Forelimb muscle (tissue), 1 donor: ENCODE measurements at places on chromosomes 4 and X. TPM values are rescaled to one million over a fixed set of nuclear protein-coding genes. Genes with fewer than 3 reads are reported as not detected.

DNA sequence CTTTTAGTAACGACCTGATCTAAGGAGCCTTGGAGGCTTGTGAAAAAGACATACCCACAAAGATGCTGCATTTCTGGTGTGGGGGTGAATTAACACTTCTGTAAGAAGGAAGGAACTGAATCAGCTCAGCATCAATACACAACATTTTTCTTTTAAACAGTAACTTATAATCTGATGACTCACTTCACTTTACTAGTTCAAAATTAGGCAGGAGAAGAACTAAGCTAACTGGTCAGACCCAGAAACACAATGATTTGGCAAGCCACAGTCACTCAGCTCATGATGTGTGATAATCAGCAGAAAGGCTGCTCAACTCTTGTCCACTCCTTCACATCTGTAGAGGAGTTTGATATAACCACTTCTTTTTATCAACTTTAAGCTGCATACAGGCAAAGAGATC is 4.6 kb downstream of the MMAA start:
- no peak for DNase-seq

DNA sequence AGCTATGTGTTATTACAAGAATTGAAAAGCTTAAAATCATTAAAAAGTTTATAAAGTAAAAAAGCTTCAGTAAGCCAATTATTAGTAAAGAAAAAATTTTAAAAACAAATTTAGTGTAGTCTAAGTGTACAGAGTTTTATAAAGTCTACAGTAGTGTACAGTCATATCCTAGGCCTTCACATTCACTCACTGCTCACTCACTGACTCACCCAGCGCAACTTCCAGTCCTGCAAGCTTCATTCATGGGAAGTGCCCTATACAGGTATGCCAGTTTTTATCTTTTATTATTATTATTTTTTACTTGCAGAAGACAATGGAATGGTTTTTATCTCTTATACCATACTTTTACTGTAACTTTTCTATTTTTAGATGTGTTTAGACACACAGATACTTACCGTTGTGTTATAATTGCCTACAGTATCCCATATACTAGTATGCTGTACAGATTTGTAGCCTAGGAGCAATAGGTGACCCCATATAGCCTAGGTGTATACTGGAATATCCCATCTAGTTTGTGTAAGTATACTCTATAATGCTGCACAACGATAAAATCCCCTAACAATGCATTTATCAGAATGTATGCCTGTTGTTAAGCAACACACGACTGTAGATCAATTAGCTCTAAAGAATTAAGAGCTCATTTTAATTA is 230.7 kb downstream of the DCLK2 start:
- DNase-seq, result no peak

GRCh38 chr4:169340834-169341233 is 70.1 kb upstream of the SH3RF1 start:
- no peak for DNase-seq

Gene CSAG3
- polyA plus RNA-seq, result not detected

Gene ADH7
- not detected for polyA plus RNA-seq

- DNase-seq, result no peak
Observed at GRCh38 chrX:119288890-119289393, 52.9 kb downstream of the PGRMC1 start.

Gene KLB
- 0.09 TPM for polyA plus RNA-seq

Gene CCNB3
- 2.3 TPM for polyA plus RNA-seq

GRCh38 chr4:65550500-65550899 is 119.8 kb downstream of the EPHA5 start:
- no peak for DNase-seq

- no peak for DNase-seq
Observed at GRCh38 chr4:167031534-167032156, 202.6 kb downstream of the SPOCK3 start.

DNA sequence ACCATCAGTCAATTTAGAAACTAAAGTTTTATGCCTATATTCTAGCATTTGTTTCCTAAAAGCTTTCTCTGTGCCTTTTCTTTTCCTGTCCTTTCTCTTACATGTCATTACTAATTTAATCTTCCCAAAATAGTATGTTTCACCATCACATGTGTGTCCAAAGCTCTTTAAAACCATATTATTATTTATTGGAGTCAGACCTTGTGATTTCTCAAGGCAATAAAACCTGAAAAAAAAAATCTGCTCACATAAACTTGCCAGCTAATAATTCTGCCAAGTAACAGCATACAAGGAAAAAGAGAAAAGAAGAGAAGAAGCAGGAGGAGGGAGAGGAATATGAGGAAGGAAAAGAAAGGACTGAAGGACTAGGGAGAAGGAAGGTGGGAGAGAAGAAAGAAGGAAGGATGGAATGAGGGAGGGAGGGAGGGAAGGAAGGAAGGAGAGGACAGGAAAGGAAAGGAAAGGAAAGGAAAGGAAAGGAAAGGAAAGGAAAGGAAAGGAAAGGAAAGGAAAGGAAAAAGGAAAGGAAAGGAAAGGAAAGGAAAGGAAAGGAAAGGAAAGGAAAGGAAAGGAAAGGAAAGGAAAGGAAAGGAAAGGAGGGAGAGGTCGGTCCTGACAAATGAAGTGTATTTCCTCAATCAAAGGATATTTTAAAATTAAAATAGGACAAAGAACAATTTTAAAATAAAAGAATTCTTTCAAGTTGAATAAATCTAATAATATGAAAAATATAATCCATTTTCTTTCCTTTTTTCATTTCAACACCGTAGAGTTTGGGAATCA is 57.4 kb downstream of the ANTXR2 start:
- DNase-seq, result no peak

- DNase-seq, result no peak
Observed at GRCh38 chrX:71998836-71999509, 88.3 kb downstream of the NHSL2 start.

DNA sequence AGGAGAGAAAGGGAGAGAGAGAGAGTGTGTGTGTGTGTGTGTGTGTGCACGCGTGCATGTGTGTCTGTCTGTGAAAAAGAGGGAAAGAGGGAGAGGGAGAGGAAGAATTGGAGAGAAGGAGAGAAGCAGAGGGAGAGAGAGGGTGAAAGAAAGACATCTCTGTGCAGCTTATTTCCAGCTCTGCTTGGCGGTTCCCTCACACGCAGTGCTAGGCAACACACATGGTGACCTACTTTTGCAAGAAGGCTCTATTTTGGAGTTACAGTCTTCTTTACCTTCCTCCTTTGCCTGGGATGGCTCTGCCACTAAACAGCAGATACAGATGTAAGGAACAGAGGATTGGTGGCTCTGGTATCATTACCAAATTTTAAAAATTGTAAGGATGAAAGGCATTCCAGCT is 40.1 kb downstream of the SLC16A2 start:
- DNase-seq, result no peak

- no peak for DNase-seq
Observed at GRCh38 chr4:5926598-5926997, 33.7 kb upstream of the CRMP1 start.

GRCh38 chr4:5277079-5277478 is 225.8 kb downstream of the STK32B start:
- DNase-seq, result no peak

DNA sequence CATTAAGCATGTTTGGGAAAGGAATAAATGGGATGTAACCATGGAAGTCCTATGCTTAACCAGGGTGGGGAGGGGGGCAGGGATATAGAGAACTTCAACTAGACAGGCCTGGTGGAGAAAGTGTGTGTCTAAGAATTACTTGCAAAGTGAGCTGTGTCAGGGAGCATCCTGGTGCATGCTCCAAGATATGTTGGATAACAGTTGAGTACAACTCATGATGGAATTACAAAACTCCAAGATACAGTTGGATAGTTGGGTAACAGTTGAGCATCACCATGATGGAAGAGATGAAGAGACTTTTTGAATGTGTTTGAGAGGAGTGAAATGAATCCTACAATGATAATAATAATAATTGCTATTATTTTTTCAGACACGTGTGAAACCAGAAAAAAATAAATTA is 26.1 kb upstream of the ACSL1 start:
- DNase-seq, result no peak

Gene ACE2
- polyA plus RNA-seq, result not detected

Gene RASSF6
- not detected for polyA plus RNA-seq

DNA sequence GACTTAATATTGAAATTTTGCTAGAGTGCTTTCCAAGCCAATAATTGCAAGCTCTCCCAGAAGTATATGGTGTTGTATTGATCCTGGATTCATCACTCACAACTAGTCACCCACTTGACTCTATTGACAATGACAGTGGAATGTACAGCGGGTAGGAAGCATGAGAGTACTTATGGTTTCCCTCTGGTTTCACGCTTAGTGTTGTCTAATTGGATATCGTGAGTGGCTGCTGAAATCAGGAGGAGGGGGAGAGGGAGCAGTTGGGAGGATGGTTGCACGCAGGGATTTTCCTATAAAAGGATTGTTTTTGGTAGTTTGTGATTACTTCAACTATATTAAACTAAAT is 1819.5 kb upstream of the TENM3 start:
- no peak for DNase-seq

- DNase-seq, result no peak
Observed at GRCh38 chr4:150209140-150209829, 131.0 kb downstream of the DCLK2 start.

Gene MFAP3L
- polyA plus RNA-seq, result 1.4 TPM

DNA sequence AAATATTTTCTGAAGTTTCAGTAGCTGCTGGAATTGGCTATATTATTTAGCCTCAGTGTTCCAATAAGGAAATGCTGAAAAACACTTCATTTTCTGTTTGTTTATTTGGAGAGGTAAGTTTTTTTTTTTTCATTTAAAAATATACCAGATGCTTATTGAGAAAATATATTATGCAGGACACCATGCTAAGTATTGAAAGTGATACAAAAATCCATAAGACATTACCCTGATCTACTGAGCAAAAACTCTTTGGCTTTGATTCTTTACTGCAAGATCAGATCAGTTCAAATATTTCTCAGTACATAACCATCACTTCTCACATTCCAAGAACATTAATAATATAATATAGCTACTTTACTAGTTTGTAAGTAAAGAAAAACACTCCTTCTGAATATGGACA is 123.4 kb upstream of the PACRGL start:
- no peak for DNase-seq

DNA sequence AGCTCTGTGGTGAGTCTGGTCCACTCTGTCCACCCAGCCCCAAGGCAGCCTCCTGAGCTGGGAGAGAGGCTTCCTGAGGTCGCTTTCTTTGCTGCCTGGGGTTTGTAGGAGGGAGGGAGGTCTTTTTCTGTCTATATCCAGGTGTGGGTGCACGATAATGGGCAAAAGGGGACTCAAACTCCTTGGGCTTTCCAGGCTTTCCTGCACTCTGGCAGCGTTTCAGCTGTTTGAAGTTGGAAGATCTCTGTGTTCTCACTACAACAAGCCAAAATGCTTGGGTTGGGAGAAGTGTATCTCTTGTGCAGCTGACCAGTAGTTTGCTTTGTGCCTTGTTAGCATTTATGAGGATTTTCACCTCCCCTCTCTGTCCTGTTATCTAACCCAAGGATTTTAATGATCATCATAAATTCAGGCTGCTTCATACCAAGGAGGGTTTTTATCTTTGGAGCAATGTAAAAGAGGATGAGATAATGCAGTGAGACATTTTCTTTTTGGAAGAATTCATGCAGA is 126.3 kb downstream of the REPS2 start:
- DNase-seq, result no peak

- DNase-seq, result no peak
Observed at GRCh38 chr4:169707958-169708643, 49.6 kb downstream of the HPF1 start.

GRCh38 chrX:63525491-63525890 is 174.4 kb upstream of the SPIN4 start:
- no peak for DNase-seq

- no peak for DNase-seq
Observed at GRCh38 chr4:1099270-1099669, 14.1 kb downstream of the RNF212 start.

DNA sequence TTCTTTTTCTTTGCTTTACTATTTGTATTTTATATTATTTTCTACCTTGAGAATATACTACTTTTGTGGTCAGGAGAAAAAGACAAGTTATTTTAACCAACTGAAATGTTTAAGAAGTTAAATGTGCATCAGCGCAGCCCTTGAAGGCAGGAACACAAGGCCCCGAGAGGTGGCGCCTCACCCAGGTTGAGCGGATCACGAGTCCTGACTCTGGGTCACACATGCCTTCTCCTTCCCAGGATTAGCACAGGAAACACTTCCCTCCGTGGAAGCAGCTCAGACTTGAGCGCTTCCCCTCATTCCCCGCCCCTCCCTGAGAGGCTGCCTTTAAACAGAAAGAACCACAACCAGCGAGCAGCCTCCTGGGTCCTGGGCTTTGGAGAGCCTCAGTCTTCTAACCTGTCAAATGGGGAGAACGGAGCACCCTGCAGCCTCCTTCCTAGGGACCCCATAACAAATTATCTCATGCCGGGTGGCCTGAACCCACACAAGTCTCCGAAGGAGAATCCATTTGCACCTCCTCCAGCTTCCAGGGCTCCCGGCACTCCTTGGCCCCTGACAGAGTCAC is 217.6 kb downstream of the AFAP1 start:
- DNase-seq, result no peak

Gene GYG2
- 2.9 TPM for polyA plus RNA-seq

DNA sequence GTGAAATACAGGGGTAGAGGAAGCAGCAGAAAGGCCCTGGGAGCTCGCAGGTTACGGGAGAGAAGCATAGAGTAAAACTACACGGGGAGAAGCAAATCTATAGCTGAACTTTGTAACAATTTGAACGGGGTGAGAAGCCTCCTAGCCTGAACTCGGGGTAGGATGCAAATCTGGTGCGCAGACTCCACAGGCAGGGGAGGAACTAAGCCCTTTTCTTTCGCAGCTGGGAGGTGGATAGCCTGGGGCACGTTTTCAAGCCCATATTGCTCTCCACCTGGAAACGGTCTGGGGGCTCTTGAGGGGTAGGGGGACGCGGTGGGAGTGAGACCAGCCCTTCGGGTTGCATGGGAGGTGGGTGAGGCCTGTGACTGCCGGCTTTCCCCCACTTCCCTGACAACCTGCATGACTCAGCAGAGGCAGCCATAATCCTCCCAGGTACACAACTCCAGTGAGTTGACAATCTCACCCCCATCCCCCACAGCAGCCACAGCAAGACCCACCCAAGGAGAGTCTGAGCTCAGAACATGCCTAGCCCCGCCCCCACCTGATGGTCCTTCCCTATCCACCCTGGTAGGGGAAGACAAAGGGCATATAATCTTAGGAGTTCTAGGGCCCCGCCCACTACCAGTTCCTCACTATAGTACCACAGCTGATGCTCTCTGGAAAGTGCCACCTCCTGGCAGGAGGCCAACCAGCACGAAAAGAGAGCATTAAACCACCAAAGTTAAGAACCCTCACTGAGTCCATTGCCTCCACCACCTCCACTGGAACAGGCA is 29.9 kb downstream of the SOWAHB start:
- DNase-seq, result no peak

DNA sequence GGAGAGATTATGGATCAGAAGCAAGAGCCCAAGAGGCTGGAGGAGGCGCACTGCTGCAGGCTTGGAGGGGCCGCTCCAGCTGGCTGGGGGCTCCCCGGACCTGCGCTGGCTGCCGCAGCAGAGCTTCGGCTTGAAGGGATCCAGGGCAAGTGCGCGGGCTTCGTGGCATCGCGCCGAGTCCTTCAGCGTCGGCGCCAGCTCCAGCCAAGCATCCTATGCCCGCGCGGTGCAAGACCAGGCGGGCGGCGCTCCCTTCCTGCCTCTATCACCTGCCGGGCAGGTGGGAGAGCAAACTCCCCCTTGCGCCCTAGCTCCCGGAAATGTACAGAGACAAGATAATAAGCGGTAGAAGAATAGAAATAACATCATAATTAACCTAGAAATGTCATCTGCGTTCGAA is 10.5 kb upstream of the UCP1 start:
- DNase-seq, result no peak
